MG63 (cell line): ENCODE measurements at places on chromosomes 7 and 10. TPM values are rescaled to one million over a fixed set of nuclear protein-coding genes. Genes with fewer than 3 reads are reported as not detected.

TMEM273 gene
- total RNA-seq, result not detected in 2 replicates

ZNF727 gene
- not detected in 2 replicates for total RNA-seq

UCMA gene
- not detected in 2 replicates for total RNA-seq

LBX1 gene
- total RNA-seq, result 2.0 and 3.0 TPM in 2 replicates

EVX1 gene
- not detected in 2 replicates for total RNA-seq

FKBP6 gene
- not detected in 2 replicates for total RNA-seq

DNA sequence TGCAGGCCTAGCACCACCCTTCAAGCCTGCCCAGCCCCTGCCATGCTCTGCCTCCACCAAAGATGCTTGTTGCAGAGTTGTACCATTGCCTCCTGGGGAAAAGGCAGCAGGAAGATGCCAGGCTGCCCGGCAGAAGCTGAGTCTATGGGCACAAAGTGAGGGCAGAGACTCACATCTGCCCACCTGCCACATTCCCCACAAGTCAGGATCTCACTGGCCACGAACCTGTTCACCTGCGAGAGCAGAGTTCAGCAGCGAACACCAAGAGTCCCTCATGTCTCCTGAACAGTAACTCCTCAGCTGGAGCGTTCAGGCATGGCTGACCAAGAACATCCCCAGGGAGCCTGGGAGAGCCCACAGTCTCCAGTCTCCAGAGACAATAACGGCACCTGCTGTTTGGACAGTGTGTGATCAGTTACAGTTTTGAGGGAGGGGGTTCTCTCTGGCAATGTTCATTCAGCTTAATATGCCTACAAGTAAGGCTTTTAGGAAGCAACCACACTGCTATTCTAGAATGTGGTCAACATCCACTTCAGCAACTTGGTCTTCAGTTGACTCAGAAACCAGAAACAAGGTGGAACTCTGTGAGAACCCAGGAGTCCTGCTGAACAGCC lies 78.5 kb downstream of the GRID1 start:
- DNase-seq, result no peak

GRCh38 chr7:118151671-118152070 lies 32.3 kb upstream of the LSM8 start:
- DNase-seq, result no peak
